ENCODE measurements at places on chromosomes 12 and 14.

GRCh38 chr12:53624956-53625355 lies 1.2 kb downstream of the ATF7 start:
- no peak for DNase-seq

- DNase-seq: no peak
Measured at GRCh38 chr12:58487678-58488161, 432.6 kb downstream of the LRIG3 start.

GRCh38 chr12:108580531-108580930 lies 17.4 kb downstream of the TMEM119 start:
- no peak for DNase-seq

DNA sequence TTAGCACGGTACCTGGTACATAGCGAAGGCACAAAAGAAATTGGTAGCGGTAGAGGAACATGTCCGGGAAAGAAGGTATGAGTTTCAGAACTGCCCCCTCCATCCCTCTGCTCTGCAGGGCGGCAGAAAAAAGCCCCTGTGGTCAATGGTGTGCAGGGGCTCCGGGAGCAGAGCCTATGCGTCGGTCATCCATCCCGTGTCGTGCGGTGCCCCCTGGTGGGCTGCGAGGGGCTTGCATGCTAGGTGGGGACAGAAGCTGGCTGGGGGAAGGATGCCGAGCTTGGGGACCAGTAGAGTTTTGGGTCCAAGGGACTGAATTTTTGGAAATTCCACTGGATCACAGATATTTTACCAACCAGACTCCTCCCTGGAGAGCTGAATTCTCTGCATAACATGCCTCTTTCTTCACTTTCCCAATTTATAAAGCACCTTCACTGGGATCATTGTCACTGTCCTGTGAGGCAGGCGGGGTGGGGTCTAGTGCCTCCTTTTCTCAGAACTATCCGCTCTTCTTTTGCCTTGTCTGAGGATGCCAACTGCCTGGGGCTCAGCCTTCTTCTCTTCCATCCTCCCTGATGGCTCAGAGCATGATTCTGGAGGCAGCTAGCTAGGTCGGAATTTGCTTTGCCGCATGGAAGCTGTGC lies 148.7 kb downstream of the SMOC1 start:
- DNase-seq: peak; percentile 78

DNA sequence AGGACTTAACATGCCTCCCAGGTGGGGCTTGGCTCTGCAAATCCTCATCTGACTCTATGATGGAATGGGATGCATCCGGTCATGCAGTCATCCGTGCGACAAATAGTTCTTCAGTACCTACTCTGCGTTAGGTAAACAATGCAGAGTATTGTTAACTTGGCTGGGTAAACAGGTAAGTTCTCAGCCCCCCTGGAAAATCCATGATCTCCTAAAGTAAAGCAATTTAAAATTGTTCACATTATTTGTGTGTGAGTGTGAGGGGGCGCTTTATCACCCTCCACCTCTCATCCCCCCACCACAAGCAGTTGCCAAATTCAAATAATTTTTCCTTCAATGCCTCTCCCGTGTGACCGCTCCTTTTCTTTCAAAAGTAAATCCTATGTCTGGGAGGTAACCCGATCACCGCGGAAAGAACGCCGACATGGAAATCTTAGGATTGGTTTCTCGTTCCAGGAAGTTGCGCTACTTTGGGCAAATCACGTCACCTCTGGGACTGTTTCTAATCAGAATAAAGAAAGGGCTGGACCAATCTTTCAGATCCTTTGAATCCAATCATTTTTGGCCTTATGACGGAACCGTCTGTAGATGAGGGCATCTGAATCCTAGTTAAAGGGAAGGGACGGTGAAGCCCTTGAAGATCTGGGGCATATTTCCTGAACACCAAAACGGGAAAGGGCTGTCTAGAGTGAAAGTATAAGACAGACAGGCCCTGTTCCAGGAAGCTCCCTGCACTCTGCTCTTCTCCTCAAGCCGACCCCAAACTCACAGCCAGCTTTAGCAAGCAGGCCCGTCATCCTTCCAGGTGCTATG lies 44.0 kb upstream of the SINHCAF start:
- DNase-seq: no peak
